Lung (tissue), 17 donors: ENCODE measurements at places on chromosomes 4 and X. TPM values are rescaled to one million over a fixed set of nuclear protein-coding genes. Genes with fewer than 3 reads are reported as not detected.

TMEM175 gene
- polyA plus RNA-seq, result 43.7 TPM

CENPU gene
- 11.7 TPM for polyA plus RNA-seq

SYN1 gene
- 1.4 TPM for polyA plus RNA-seq

SH3D19 gene
- polyA plus RNA-seq, result 45.8 TPM

SMARCA1 gene
- 10.1 TPM for polyA plus RNA-seq

ZFP42 gene
- polyA plus RNA-seq, result 0.03 TPM

GC gene
- polyA plus RNA-seq, result not detected

CXCL1 gene
- 43.5 TPM for polyA plus RNA-seq

PARM1 gene
- 27.5 TPM for polyA plus RNA-seq

NPY1R gene
- 1.7 TPM for polyA plus RNA-seq

BEX5 gene
- 11.7 TPM for polyA plus RNA-seq

MAPK10 gene
- 3.3 TPM for polyA plus RNA-seq

SLIT2 gene
- 8.8 TPM for polyA plus RNA-seq

RAI2 gene
- polyA plus RNA-seq, result 13.8 TPM

HSD17B11 gene
- 53.0 TPM for polyA plus RNA-seq

FAM241A gene
- 2.7 TPM for polyA plus RNA-seq

ATP2B3 gene
- not detected for polyA plus RNA-seq

IL1RAPL2 gene
- not detected for polyA plus RNA-seq

SYTL4 gene
- 3.8 TPM for polyA plus RNA-seq

IL2RG gene
- 136 TPM for polyA plus RNA-seq

GPR50 gene
- polyA plus RNA-seq, result not detected

GPRIN3 gene
- polyA plus RNA-seq, result 3.2 TPM

BMX gene
- polyA plus RNA-seq, result 1.4 TPM

SLITRK4 gene
- 0.12 TPM for polyA plus RNA-seq

CT55 gene
- polyA plus RNA-seq, result not detected

CTAG1B gene
- not detected for polyA plus RNA-seq

RHOXF2 gene
- not detected for polyA plus RNA-seq

CAMK2D gene
- 11.9 TPM for polyA plus RNA-seq

ADH1A gene
- 0.06 TPM for polyA plus RNA-seq
